ENCODE measurements at places on chromosomes 11 and 22.

GRCh38 chr11:107196732-107197131 is 178.5 kb upstream of the GUCY1A2 start:
- DNase-seq: no peak

- DNase-seq: no peak
Measured at GRCh38 chr11:122137078-122137793, 21.2 kb upstream of the BLID start.

- DNase-seq: no peak
Measured at GRCh38 chr11:72525466-72525865, 91.1 kb upstream of the CLPB start.

- DNase-seq: no peak
Measured at GRCh38 chr22:42889304-42889703, 32.2 kb upstream of the ARFGAP3 start.

GRCh38 chr11:113615098-113615497 is 91.0 kb downstream of the TMPRSS5 start:
- DNase-seq: no peak

DNA sequence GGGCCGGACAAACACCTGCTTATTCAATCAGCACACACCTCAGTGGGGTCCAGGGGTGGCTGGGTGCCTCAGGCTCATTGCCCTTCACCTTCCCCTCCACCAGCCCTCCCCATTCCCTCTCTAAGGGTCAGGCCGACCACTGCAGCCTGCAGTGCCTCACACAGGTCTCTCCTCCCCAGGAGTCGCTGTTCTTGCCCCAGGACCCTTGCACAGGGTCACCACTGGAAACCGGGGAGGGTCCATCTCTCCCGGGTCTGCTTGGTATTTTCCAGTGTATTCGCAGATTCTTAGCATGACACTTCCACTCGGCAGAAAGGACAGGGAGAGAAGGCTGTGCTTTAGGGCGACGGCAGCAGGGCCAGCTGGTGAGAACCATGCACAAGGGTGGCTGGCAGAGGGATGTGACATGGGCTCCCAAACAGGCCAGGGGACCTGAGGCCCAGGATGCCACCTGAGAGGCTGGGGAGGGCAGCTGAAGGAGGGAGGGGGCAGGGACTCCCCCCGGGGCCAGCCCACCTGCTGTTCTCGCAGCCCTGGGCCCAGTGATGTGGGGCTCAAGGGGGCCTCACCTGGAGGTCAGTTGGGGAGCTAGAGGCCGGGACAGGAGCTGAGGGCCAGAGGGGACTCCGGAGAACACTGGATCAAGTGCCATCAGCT is 16.1 kb upstream of the TBX1 start:
- DNase-seq: no peak

DNA sequence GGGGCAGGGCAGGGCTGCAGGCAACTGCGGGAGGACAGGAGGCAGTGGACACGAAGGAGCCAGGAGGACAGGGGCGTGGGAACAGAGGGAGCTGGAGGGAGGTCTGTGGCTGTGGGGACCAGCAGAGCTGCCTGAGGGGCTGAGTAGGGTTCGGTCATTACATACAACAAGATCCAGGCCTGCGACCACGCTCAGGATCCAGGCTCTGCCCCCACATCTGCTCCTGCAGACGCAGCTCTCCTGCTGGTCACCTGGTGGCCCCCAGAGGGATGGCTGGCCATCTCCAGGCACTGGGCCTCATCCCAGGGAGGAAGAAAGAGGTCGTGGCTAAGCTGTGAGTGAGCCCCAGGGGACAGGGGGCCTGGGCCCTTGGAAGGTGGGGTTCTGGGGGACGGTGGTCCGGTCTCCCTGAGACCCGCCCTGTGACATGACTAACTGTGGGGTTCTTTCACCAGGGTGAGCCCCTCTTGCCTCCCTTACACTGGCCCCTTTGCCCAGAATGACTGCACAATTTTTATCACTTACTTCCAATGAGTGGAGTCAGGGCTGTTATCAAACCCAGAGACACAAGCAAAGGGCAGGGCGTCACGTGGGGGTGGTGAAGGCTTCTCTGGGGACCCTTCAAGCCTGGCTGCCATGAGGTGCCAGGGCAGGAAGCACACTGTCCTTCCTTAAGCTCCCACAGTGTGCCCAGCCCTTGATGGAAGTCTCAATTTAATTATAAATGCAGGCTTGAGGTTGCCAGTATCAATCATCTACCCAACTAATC is 6.7 kb upstream of the APOBEC3A start:
- DNase-seq: no peak

DNA sequence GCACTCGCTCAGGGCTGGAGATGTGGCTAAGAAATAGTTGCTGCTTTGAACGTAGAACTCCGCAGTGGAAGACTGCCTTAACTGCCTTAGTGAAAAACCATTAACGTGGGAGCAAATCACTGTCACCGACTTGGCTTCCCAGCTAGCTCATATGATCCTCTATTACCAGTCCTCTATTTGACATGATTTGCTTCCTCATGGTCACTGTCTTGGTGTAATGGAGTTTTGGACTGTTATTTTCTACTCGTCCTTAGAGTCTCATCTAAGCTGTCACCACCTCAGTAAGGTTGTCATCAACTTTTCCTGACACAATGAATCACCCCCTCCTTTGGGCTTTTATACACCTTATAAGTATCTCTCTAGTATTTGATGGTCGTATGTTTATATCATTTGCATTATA is 167.1 kb upstream of the NARS2 start:
- no peak for DNase-seq

DNA sequence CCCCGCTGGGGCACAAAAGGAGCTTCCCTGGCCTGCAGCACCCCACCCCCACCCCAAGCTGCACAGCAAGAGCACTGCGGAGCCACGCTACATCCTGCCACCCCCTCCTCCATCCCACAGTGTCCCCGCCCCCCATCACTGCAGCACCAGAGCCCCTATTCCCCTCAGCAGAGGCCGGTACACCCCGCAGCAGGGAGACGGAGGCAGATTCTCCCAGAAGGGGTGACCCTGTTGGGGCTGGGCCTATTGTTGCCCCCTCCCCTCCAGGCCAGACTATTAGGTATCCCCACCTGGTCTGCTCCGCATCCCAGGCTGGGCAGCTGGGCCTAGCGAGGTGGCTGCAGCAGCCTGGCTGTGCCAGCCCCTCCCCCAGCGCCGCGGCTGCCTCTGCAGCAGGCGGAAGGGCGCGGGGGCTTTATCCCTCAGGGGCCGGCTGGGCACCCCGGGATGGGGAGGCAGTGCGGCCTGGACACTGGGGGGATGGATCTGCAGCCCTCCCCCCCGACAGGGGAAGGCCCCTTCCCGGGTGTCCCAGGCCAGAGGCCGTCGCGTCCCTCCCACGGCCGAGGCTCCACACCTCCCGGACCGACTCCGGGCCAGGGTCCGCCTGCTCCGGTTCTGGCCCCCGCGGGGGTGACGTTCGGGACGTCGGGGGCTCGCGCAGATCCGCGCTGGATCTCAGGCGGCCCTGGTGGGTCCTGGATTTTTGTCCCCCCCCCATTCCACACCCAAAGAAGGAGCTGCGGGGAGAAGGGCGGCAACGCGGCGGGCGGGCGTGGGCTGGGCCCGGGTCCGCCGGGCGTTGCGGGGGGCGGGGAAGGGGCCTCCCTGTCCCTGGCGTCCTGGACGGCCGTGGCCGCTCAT is 943 bp downstream of the DUSP8 start:
- no peak for DNase-seq

DNA sequence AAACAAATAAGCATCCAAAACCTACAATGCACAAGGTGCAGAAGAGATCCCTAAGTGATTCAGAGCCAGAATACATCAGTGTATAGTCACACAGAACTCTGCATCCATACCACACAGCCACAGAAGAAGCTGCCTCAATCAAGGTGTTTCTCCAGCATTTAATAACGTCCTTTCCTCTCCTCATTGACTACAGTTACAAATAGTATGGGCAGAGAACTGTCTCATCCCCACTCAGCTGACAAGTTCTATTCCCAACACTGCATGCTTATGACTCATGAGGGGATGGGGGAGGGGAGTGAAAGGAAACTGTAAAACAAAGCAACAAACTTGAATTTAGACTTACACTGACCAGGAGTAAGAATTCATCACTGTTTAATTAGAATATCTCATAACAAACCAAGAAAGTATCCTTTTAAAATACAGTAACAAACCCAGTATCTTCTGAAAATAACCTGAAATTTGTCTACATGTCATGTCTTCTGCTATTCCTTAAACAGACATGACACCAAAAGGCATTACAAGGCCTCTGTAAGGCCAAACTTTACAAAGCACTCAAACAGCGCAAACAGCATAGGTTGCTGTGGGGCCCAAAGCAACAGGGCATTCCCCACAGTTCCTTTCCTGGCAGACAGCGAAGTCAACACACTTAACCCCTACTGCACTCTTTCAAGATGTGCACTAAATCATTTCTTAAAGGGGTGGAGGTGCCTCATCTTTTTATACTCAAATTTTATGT is 29.3 kb downstream of the CELF1 start:
- no peak for DNase-seq

- no peak for DNase-seq
Measured at GRCh38 chr11:22536071-22536470, 89.6 kb downstream of the FANCF start.

GRCh38 chr22:45518580-45518991 is 15.9 kb downstream of the FBLN1 start:
- no peak for DNase-seq

DNA sequence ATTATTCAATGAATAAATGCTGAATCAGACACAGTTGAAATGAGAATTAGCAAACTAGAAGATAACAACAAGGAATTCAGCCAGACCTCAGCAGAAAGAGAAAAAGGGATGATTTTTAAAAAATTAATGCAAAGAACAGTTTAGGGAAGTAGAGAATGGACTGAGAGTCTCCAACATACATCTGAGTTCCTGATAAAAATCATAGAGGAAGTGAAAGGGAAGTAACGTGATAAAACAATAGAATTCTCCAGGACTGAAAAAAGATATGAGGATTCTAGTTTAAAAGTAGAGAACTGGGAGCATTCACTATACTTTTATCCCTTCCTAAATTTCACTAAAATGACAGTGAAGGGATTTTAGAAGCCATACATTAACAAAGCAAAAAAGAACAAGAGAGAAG is 592.0 kb downstream of the SOX6 start:
- no peak for DNase-seq

GRCh38 chr11:130773244-130773820 is 142.9 kb downstream of the SNX19 start:
- no peak for DNase-seq

GRCh38 chr11:17988465-17988864 is 24.4 kb downstream of the SERGEF start:
- no peak for DNase-seq

GRCh38 chr11:93410441-93410840 is 79.9 kb downstream of the DEUP1 start:
- DNase-seq: no peak

- no peak for DNase-seq
Measured at GRCh38 chr11:7303146-7303545, 51.4 kb downstream of the SYT9 start.

DNA sequence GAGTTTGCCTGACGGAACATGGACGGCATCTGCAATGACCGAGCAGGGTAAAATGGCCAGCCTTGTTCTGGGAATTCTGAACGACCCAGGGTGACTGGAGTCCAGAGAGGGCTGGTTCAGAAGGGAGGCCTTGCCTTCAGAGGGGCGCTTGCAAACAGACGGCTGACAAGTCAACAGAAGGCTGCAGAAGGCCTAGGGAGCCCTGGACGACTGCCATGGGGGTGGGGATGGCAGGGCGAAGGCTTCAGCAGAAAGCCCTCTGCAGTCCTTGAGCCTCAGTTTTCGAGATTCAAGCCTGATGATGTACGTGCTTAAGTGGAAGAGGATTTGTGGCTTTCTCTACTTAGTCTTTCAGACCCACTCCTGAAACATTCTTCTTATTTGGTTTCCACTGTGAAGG is 117.1 kb upstream of the TBCEL start:
- DNase-seq: no peak

DNA sequence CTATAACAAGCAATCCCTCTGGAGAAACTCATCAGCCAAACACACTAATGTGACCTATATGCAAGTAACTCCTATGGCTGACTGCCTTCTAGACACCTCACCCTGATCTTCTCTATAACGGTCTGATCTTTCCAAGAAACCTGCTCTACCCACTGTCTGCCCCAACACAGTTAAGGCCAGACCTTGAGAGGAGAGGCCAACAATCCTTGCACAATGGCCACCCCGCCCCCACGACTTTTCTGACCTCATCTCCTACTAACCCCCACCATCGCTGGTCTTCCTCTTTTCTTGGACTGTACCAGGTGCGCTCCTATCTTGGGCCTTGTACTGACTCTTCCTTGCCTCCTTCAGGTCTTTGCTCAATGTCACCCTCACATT is 12.5 kb downstream of the HIRA start:
- no peak for DNase-seq

GRCh38 chr11:65241134-65241533 is 20.6 kb upstream of the POLA2 start:
- no peak for DNase-seq

- no peak for DNase-seq
Measured at GRCh38 chr11:12161603-12162350, 51.4 kb downstream of the MICAL2 start.

GRCh38 chr11:59963733-59964132 is at the start of gene OOSP4A:
TSS of gene OOSP4A (plus strand) at chr11:59964033. CDS start at chr11:59964033, 0 bp downstream.
- no peak for DNase-seq

DNA sequence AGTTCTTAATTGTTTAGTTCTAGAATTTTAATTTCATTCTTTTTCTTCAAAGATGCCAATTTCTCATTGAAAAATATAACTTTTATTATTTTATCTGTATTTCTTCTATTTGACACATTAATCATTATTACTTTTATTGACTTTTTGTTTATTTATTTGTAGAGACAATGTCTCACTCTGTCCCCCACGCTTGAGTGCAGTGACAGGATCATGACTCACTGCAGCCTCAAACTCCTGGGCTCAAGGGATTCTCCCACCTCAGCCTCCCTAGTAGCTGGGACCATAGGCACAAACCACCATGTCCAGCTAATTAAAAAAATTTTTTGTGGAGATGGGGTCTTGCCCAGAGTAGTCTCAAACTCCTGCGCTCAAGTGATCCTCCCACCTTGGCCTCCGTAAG is 30.3 kb upstream of the FBLN1 start:
- no peak for DNase-seq

- peak; percentile 24 for DNase-seq
Measured at GRCh38 chr11:450809-451451, 851 bp downstream of the PTDSS2 start.

DNA sequence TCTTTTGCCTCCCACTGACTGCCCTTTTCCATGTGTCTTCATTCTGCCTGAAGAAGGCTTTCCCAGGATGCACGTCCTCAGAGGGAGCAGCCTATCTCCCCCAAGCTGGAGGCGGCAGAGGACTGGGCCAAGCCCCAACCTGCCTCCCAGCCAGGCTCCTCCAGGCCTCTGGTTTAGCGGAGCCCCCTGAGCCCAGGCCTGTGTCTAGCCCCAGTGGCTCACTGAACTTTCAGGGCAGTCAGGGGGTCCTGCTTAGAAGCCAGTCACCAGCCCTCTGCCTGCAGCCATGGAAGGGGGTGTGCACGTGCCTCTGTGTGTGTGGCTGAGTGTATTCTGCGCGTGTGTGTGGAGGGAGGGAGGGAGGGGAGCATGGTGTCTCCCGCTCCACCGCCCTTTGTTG is 10.4 kb upstream of the GRK2 start:
- DNase-seq: no peak

Data from renal cortex interstitium (tissue), 15 donors.